ENCODE measurements at places on chromosomes 6 and 20. TPM values are rescaled to one million over a fixed set of nuclear protein-coding genes. Genes with fewer than 3 reads are reported as not detected.

Gene TNF
- total RNA-seq = not detected

Gene OR5V1
- not detected for total RNA-seq

Gene C6orf89
- total RNA-seq = 70.9 TPM

Gene GTSF1L
- not detected for total RNA-seq

Gene GLP1R
- total RNA-seq = 0.78 TPM

Gene EYS
- 0.10 TPM for total RNA-seq

Gene KIAA1755
- total RNA-seq = 24.7 TPM

Gene CSNK2A1
- 115 TPM for total RNA-seq

Gene ARMC12
- 0.99 TPM for total RNA-seq

Gene C6orf132
- not detected for total RNA-seq

Gene FILIP1
- 6.2 TPM for total RNA-seq

Gene SLC22A1
- 1.0 TPM for total RNA-seq

Gene PNPLA1
- 0.94 TPM for total RNA-seq

Gene NHLRC1
- total RNA-seq = 5.4 TPM

Gene LY86
- total RNA-seq = 10.0 TPM

Gene THBD
- 4.9 TPM for total RNA-seq

Gene RIPOR3
- total RNA-seq = 4.2 TPM

Gene TRIM40
- total RNA-seq = not detected

Gene PTCRA
- total RNA-seq = not detected

Gene HS3ST5
- total RNA-seq = 11.0 TPM

Gene RRP36
- 38.6 TPM for total RNA-seq

Gene MLN
- total RNA-seq = not detected

Gene FAM83D
- 2.1 TPM for total RNA-seq

Gene RING1
- total RNA-seq = 39.1 TPM

Gene CYP39A1
- 1.8 TPM for total RNA-seq

Gene LKAAEAR1
- total RNA-seq = 2.4 TPM

Gene GGTLC1
- not detected for total RNA-seq

Gene RAD21L1
- not detected for total RNA-seq

Gene EPPIN
- not detected for total RNA-seq

Gene FANCE
- total RNA-seq = 3.9 TPM

Gene HTR1E
- total RNA-seq = 12.8 TPM

Gene GFOD1
- total RNA-seq = 89.1 TPM

Gene SIRPB1
- 1.9 TPM for total RNA-seq

Gene FAM209B
- total RNA-seq = not detected

Gene PRRT1
- 47.3 TPM for total RNA-seq

Gene LGSN
- not detected for total RNA-seq

Gene GSTA2
- total RNA-seq = not detected

Gene LY6G6F
- total RNA-seq = not detected

Gene ELOVL4
- 34.4 TPM for total RNA-seq

Gene MEP1A
- 0.23 TPM for total RNA-seq

Gene TP53TG5
- total RNA-seq = 16.5 TPM

Gene ADAM33
- total RNA-seq = 6.4 TPM

Gene HLA-DRA
- 92.7 TPM for total RNA-seq

Gene GATA5
- not detected for total RNA-seq

Gene ZFP64
- 21.8 TPM for total RNA-seq

Gene SDC4
- 43.6 TPM for total RNA-seq

Gene BTNL2
- total RNA-seq = not detected

Gene SLC26A8
- total RNA-seq = 5.7 TPM

Gene CST5
- not detected for total RNA-seq

Gene SLC17A1
- total RNA-seq = not detected

Gene KIAA0408
- total RNA-seq = 33.1 TPM

Gene SMIM26
- total RNA-seq = 67.8 TPM

Gene LAMA2
- 27.0 TPM for total RNA-seq

Gene TPX2
- total RNA-seq = 2.2 TPM

Gene SLPI
- total RNA-seq = not detected

Gene PDE10A
- total RNA-seq = 47.6 TPM

Gene VSTM2L
- total RNA-seq = 76.6 TPM

Gene COL20A1
- 18.9 TPM for total RNA-seq

Data from dorsolateral prefrontal cortex (tissue), 122 donors.